Mucosa of descending colon (tissue), 3 donors: ENCODE measurements at places on chromosomes 3 and 15. TPM values are rescaled to one million over a fixed set of nuclear protein-coding genes. Genes with fewer than 3 reads are reported as not detected.
A peak's percentile ranks its signal among the peaks of the same experiment; 100 is the strongest.

DNA sequence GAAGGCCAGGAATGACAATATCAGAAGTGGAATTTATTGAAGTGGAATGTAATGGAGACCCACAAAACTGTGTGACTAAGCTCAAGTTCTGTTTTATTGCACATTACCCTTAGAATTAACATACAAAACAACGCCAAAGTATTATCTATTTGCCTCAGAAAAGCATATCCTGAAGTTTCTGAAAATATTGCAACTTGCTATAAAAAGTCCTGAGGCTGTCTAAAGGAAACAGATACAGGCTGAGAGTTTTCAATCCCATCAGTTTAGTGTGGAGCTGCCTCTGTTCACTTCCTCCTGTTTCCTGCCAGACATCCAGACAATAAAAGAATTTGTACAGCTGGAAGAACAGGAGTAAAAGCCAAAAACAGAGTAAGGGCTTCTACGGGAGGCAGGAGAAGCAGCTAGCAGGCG lies 108.8 kb downstream of the FBN1 start:
- DNase-seq = no peak

The SELENOS gene
- total RNA-seq = 118 TPM

GRCh38 chr3:48565591-48566400 lies 2.2 kb upstream of the UCN2 start:
- no peak for DNase-seq

GRCh38 chr15:73051807-73052652 lies at the start of gene NEO1:
Gene NEO1 (plus strand): TSS chr15:73052463. CDS start chr15:73052676, 213 bp downstream.
- peak; percentile 94 for DNase-seq

- DNase-seq = no peak
Measured at GRCh38 chr15:99732124-99732750, 1.0 kb downstream of the LYSMD4 start.

GRCh38 chr3:130907500-130907899 lies 13.6 kb downstream of the ATP2C1 start:
- no peak for DNase-seq
